ENCODE measurements at places on chromosomes 1 and 21. TPM values are rescaled to one million over a fixed set of nuclear protein-coding genes. Genes with fewer than 3 reads are reported as not detected.

FAM43B gene
- total RNA-seq: 0.62 TPM

SH2D1B gene
- total RNA-seq: 1.1 TPM

LIN28A gene
- not detected for total RNA-seq

ATP1A4 gene
- total RNA-seq: 0.50 TPM

S100A14 gene
- not detected for total RNA-seq

NBPF20 gene
- 0.50 TPM for total RNA-seq

EVA1C gene
- 5.5 TPM for total RNA-seq

LDLRAD1 gene
- not detected for total RNA-seq

KNCN gene
- total RNA-seq: not detected

ACTL8 gene
- not detected for total RNA-seq

LRRC7 gene
- total RNA-seq: 1.2 TPM

LRRC53 gene
- not detected for total RNA-seq

IL12RB2 gene
- total RNA-seq: 3.3 TPM
